ENCODE measurements at places on chromosomes 7 and 10. TPM values are rescaled to one million over a fixed set of nuclear protein-coding genes. Genes with fewer than 3 reads are reported as not detected.

GRCh38 chr7:27944643-27945042 lies 204.7 kb downstream of the TAX1BP1 start:
- no peak for DNase-seq

- DNase-seq = no peak
Observed at GRCh38 chr7:32335107-32335506, 155.1 kb downstream of the LSM5 start.

Gene LIPM
- total RNA-seq = not detected

GRCh38 chr7:83415840-83416239 lies 233.1 kb downstream of the SEMA3E start:
- no peak for DNase-seq

Gene ZNF485
- 4.9 TPM for total RNA-seq

Gene SPDYE11
- not detected for total RNA-seq

DNA sequence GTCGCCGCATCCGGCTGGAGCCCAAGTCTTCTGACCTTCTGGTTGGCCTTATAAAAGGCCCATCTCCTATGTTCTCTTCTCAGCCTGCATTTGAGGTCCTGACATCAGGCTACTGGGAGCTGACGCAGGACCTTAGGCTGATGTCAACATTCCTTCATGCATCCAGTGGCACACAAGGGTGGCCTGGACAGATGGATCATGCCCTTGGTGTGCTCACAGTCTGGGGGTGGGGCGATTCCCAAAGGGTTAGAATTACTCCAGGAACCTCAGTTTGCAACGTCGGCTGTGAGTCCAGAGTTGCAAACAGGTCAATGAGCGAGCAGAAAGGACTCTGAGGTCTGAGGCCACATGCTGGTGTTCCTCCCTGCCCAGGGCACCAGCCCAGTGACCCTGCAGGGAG lies 8.2 kb upstream of the CLIP2 start:
- peak; percentile 64 for DNase-seq

Gene KCNMA1
- 12.8 TPM for total RNA-seq

- DNase-seq = no peak
Observed at GRCh38 chr7:75842836-75843446, 29.3 kb upstream of the CCL24 start.

Gene GARIN1A
- total RNA-seq = not detected

DNA sequence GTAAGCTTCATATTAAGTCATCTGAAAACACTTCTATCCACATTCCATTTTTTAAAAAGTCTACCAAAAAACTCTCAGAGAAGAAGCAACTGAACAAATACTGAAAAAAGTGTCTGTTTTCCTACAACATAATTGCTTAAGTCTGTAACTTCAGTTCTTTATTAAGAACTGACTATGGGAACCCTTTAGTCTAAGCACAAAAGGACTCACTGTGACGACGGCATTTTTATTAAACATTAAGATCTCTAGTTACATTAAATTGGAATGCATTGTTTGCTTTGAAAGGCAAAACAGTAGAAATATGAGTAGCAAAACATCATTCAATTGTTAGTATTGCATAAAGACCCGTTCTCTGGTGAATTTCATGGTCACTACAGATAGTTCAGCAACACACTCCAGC lies 5.8 kb upstream of the FAM3C start:
- no peak for DNase-seq

Gene CXCL12
- total RNA-seq = 0.14 TPM

- DNase-seq = no peak
Observed at GRCh38 chr7:148104924-148105323, 485.6 kb upstream of the C7orf33 start.

All from Caki2 (cell line).